ENCODE measurements at places on chromosomes 3 and 15.

DNA sequence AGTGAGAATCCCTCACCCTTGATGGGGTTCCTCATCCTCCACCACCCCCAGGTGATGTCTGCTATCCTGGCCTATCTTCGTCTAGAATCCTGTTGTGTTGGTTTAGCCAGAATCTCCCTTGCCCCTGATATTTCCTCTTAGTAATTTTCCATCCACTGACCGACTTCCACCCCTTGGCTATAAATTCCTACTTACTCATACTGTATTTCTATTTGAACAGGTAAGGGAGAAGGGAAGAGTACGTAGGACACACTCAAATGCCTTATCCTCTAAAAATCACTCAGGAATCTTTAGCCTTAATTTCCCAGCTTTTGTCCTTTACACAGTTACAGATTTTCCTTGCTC is 678 bp upstream of the TFG start:
- no peak for DNase-seq

DNA sequence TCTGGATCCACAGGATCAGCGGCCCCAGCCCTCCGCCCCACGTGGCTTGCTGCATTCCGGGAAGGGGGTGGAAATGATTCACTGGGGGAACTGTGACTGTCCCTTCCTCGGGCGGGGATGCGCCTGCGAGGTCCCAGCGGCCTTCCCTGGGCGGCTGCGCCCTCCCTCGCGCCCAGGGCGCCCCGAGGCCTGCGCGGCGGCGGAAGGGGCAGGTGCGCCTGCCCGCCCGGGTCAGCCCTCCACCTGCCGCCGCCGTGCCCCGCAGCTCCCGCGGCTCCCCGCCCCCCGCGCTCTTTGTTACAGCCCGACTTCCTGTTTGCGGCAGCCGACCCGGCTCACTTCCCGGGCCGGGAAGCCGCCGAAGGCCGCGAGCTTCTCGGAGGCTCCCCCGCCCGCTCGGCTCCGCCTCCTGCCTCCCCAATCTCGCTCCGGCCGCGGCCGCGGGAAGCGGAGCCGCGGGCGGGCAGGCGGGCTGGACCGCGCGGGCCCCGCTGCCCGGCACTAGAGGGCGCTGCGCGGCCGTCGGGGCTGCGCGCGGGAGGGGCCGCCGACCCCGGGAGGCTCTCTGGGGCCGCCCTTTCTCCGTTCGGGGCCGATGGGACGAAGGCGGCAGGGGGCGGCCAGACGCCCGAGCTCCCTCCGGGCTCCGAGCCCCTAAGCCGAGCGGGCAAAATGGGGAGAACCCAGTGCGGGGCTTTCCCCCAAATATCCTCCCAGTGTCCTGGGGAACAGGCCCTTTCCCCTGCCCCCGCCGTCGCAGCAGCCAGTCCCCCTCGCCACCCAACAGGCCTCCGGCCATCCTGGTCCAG is 11.5 kb upstream of the CHAC1 start:
- peak; percentile 52 for DNase-seq

DNA sequence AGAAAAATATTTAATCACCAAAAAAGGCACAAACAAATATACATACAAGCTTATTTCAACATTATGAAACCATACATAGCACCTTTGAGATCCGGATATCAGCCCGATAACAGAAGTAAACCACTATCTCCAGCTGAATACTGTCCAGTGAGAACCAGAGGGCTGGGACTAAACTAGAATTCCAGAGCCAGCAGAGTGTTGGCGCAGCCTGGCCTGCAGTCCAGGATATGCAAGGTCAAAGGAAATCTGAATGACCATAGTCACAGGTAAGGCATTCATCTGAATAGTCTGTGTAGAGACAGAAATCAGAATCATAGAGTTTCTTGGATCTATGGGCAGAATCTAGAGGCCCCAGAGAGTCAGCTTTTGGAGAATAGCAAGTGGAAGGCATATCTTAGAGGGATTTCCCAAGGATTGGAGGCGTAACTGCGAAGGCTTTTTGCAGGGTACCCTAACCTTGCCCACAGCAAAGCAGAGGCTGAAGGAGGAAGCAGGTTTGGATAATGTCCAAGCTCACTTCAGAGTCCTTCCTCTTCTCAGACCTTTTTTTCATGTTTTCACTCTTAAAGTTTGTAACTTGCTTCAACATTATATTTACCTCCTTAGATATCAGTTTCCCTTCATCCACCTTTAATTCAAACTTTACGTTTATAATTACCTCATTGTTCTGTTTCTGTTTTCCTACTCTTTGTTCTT is 32.5 kb upstream of the TP63 start:
- no peak for DNase-seq

DNA sequence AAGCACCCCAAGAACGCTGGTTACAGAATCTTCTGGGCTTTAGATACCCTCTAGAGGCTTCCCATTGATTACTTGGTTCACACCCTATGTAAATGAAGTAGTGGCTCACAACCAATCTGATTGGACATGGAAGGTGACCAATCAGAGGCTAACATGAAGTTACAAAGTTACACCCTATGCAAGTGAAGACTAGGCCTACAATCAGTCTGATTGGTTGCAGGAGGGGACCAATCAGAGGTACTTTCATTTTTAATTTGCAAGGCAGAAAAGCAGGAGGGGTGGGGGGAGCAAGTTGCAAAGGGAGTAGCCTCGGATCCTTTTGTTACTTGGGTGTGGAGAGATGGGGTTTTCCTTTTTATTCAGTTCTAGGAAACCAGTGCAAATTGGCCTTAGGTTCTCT is 11.1 kb upstream of the RTP2 start:
- no peak for DNase-seq

GRCh38 chr3:121836481-121836880 is 1.5 kb downstream of the EAF2 start:
- no peak for DNase-seq

DNA sequence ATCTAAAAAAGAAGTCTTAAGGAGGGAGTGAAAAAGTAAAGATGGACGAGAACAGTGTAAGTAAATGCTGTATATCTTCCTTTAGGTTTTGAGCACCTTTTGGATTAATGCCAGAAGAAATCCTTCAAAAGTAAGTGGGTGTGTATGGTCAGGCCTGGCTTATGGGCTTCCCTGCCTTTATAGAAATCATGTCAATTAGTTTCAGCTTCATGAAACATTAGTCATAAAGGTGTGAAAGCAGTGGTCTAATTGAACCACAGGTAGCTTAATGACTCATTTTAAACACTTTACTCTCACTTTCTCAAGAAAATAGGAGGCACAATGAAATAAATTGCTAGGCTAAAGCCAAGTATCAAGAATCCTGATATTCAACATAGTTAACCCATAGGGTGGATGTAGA is 467.4 kb upstream of the DPPA4 start:
- DNase-seq = no peak

GRCh38 chr15:62066663-62067447 is at the start of gene C2CD4A:
Gene C2CD4A (plus strand): TSS chr15:62066977. CDS start chr15:62067614, 637 bp downstream.
- no peak for DNase-seq

- no peak for DNase-seq
Observed at GRCh38 chr3:130546920-130547679, 30.1 kb downstream of the COL6A6 start.

- DNase-seq = no peak
Observed at GRCh38 chr3:127822041-127822681, at the start of gene MGLL. Gene MGLL (minus strand): TSS chr3:127822515. CDS start chr3:127822318, 197 bp downstream.

DNA sequence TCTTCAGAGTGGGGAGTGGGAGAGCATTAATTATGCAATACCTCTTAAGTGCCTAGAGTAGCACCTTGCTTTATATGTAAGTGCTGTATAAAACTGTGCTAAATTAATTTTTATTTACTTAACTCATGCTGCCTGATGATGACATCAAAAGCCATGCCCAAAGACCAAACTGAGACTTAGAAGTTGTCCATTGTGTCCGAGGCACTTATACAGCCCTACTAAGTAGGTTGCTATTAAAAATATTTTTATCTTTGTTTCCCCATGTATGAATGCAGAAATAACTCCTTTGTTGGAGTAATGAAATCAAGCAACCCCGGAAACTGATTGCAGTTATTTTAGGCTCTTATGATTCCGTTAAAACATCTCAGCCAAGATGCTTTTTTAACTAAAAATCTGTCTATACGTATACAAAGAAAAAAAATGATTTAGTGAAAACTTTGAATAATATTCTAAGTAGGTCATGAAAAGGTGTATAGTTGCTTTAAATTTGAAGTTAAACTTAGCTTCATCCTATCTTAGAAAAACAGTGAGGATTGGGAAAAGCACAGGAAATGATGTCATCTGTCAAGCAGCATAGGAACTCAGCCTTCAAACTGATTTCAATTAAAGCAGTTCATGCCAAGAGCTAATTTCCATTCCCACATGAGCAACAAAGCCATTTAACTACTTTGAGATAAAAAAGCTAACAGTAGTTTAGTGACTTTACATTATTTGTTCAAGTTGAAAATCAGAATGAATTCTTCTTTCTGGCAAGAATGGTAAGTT is 43.0 kb downstream of the FBN1 start:
- no peak for DNase-seq

- DNase-seq = no peak
Observed at GRCh38 chr3:46236294-46237054, 5.8 kb upstream of the CCR3 start.

- no peak for DNase-seq
Observed at GRCh38 chr15:35713733-35714132, 167.8 kb upstream of the DPH6 start.

DNA sequence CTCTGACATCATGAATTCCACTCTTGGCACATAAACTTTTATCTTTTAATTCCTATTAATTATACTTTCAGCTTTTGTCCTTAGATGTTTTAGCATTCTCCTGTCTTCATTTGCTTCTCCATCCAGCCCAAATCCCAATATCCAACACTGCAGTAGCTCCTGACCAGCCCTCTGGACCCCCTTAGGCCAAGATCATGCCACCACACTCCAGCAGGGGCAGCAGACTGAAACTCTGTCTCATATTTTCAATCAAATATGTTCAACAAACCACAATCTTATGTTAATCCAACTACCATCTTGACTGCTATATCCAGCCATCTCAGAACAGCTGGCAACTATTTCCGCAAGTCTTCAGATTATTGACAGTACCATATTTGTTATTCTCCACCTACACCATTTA is 315.8 kb upstream of the ROBO2 start:
- no peak for DNase-seq

DNA sequence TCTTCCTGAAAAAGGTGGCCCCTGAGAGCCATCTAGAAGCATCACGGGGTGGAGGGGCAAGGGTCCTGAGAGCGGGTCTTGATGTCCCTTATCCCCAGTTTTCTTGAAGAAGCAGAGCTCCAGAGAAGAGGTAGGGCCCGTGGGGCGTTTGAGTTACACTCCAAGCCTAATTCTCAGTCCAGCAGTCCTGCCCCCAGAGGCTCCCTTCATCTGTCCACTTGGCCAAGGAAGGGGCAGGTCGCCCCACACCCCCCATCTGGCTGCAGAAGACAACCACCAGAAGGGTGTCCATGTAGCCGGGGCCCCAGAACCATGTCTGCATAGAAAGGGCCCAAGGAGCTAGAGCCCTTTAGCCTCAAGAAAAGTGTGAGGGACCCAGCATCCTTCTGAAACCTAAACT is 25.5 kb upstream of the RPL32 start:
- DNase-seq = no peak

GRCh38 chr15:89495638-89496145 is 691 bp downstream of the RHCG start:
- DNase-seq = no peak

- no peak for DNase-seq
Observed at GRCh38 chr3:50816894-50817293, 142.2 kb downstream of the DOCK3 start.
